ENCODE measurements at places on chromosomes 4 and X. TPM values are rescaled to one million over a fixed set of nuclear protein-coding genes. Genes with fewer than 3 reads are reported as not detected.

TCEAL9 gene
- 5.0 TPM for total RNA-seq

CT45A5 gene
- not detected for total RNA-seq

IL13RA1 gene
- 90.7 TPM for total RNA-seq

MAGEA2B gene
- not detected for total RNA-seq

Measured in right lobe of liver (tissue), 6 donors.